ENCODE measurements at places on chromosomes 1 and 21.

- peak; percentile 23 for DNase-seq
Measured at GRCh38 chr21:44854664-44855446, 18.6 kb downstream of the PTTG1IP start.

GRCh38 chr1:193066606-193067005 is 7.2 kb downstream of the RO60 start:
- DNase-seq = no peak

DNA sequence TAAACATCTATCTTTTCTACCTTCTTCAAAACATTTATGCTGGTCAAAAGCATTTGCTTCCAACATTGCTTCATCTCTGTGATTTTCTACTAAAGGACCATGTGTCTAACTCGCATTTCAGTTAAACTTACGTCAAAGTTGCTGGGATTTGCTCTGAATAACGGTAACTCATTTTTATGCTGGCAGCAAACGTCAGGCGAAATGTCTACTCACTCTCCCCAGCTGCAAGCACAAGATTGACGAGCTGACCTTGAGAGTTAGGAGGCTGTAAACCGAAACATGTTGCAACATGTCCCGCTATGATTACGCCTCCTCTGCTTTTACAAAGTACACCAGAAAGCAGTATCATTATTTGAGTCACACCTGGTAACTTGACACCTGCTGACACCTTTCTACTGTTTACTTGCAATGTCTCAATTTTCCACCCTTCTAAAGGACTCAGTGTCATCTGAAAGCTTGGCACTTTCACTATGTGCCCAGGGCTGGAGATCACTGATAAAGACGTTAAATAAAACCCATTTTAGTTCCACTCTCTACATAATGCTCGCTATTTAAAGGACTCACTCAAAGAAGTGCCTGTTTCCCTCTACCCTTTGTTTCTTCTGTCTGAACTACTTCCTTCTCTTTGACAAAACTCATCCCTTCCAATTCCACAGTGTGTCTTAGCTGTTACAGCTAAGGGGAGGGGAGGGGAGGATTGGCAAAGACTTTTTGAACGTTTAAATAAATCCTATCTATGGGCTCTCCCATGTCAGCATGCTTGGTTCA is 111.9 kb downstream of the PTPN14 start:
- peak; percentile 25 for DNase-seq

DNA sequence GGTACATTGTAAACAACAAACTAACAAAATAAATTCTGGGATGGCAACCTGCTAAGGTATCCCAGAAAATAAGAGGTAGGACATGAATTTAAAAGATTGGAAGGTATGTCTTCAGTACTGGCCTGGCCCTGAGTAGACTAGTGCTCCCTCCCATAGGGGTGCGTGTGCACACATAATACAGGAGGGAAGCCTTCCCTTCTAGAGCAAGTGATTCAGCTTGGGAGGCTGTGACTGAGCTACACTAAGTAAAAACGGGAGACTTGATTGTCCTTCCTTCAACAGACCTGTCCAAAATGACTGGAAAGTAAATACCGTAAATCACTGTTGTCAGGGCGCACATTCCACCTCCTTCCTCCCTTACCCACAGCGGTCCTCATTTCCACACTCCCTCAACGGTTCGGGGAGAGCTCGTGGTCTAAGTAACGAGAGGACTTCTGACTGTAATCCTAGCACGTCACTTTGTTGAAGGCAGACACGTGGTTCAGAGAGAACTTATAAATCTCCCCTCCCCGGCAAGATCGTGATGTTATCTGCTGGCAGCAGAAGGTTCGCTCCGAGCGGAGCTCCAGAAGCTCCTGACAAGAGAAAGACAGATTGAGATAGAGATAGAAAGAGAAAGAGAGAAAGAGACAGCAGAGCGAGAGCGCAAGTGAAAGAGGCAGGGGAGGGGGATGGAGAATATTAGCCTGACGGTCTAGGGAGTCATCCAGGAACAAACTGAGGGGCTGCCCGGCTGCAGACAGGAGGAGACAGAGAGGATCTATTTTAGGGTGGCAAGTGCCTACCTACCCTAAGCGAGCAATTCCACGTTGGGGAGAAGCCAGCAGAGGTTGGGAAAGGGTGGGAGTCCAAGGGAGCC is at the start of gene TGFB2:
Gene TGFB2, plus strand, starts transcription at position 523 of the 859 bp plus-strand sequence. CDS start 1,366 bp downstream, outside the sequence.
- DNase-seq = no peak

GRCh38 chr1:187045371-187045770 is 216.6 kb downstream of the PLA2G4A start:
- DNase-seq = no peak

DNA sequence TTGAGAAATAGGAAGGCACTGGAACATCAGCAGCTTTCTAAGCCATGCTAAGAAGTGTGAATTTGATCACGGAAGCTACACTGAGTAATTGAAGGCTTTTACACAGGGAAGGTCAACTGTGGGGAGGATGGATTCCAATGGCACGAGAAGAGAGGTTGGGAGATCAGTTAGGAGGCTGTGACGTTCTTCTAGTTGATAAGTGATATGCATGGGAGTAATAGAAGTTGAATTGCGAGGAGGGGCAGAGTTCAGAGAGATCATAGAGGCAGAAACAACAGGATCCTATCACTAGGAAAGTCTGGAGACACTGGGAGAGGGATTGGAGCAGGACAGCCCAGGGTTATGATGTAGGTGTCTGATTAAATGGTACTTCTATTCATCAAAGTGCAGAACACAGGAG is 16.2 kb downstream of the LMOD1 start:
- no peak for DNase-seq

DNA sequence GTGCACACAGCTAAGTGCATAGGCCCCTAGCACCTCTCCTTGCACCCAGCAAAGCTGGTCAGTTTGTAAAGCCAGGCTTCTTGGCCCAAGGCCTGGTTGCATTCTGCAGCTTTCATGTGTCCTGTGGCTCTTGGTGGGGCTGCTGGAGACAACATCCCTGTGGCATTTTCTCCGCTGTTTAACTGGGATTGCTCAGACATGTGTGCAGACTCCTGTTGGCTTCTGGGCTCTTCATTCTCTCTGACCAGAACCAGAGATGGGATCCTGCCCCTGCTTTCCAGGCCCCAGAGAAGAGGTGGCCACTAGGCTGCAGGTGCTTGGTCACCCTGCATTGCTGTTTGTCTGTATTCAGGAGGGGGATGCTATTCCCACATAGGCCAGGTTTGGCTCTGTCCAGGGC is 50.8 kb downstream of the FAM78B start:
- no peak for DNase-seq

DNA sequence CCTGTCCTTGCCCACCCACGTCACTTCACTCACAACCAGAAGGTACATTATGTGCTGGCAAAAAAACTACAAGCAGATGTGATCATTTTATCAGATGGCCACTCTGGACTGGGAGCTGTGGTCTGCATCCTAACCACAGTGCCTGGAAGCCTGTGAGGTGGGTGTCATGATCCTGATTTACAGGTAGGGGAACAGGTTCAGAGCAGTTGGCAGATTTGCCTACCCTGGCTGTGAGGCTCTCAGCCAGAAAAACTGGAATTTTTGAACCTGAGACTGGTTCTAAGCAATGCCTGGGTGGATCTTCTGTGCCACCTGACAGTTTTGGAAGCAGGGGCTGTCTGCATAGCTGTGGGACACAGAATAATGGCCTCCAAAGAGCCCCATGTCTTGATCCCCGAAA is 150.8 kb downstream of the SYF2 start:
- no peak for DNase-seq

- no peak for DNase-seq
Measured at GRCh38 chr1:151963288-151963687, 30.4 kb downstream of the S100A10 start.

DNA sequence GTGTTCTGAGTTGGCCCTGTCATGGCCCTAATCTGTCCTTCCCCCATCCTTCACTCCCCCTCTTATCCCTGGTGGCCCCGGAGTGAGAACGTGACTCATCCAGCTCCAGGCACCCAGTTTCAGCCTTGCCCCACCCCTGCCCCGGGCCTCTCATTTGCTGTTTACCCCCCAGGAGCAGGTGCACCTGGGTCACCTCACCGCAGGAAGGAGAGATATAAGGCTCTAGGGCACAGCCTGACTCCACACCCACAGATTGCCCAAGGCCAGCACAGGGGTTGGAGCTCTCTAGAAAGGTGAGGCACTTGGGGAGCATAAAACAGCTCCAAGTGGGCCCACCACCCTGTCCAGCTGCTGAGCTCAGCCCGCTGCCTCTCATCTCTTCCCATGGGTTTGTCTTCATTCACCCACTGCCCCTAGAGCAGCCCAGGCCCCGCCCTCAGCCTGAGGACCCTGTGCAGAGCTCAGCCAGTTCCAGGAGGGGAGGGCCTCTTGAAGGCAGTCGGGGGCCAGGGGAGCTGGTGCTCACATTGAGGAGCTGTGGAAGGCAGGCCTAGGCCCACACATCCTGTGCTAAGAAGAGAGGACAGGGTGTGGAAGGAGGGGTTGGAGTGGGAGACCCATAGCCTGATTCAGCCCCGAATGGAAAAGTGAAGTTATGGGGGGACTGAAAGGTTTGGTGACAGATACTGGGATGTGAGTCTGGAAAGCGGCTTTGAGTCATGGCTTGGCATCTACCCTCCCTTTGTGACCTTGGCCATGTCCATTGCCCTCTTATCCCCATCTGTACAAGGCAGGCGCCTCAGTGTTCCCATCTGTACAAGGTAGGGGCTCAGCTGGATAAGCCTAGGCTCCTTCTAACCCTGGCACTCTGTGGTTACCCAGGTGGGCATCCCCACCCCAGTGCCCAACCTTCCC is 16.1 kb upstream of the GPR37L1 start:
- no peak for DNase-seq

- DNase-seq = no peak
Measured at GRCh38 chr1:160761046-160761445, 22.0 kb downstream of the SLAMF7 start.

DNA sequence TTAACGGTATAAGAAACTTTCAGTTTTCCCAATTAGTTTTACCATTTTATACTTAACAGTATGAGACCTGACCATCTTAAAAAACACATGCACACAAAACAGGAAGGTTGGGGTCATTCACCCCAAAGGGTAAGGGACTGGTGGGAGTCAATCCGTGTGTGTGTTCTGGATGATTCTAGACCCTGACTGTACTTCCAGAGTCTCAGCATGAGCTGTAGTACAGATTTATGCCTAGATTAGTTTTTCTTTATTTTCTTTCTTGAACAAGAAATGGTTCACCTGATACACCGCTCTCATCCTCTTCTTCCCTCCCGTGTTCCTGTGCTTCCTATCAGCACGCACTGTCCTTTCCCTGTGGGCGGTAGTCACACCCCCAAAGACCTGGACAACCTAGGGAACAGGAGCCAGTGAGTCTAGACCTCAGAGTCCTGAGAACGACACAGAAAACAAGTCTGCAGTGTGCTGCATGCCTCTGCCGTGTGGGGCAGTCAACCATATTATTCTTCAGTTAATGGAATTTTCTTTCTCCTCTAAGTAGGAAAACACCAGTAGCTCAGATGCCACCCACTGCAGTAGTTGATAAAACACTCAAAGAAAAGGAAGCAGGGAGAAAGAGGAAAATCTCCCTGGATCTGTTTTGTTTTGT is 38.9 kb upstream of the MRPS6 start:
- DNase-seq = no peak

DNA sequence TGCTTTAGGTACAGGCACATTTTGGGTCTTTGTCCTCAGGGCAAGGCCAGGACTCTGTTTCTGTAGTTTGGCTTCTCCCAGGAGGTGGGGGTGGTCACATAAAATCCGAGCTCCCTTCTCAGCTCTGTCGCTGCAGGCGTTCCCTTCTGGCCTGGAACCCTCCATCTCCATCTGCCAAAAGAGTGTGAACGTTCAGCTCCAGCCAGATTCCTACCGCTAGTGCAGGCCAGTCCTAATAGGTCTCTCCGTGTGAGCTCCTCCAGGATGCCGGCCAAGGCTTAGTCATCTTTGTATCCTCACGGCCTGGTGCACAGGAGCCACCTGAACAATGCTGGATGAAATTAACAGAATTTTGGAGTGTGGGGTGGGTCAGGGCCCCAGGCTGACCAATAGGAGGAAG is 19.9 kb upstream of the KCNA10 start:
- DNase-seq = no peak

DNA sequence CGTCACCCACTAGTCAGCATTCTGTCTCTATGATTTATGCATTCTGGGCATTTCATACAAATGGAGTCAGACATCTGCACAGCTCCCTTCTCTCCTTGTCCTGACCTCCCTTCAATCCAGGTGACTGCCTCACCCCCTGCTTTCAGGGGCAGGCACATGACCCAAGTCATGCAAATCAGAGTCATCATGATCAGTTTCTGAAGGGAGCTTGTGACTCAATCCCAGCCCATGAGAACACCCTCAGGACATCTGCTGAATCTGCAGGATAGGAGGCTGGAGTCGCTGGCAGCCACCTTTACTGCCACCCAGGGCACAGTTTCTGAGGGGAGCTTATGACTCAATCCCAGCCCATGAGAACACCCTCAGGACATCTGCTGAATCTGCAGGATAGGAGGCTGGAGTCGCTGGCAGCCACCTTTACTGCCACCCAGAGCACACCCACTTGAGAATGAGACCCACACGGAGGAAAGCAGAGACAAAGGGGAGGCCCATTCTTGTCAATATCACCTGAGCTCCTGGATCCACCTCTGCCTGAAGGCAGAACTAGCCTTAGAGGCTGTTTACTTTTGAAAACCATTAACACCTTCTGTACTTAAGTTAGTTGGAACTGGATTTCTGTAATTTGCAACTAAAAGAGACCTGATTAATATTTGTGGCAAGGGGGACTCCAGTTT is 62.3 kb upstream of the SLC25A33 start:
- no peak for DNase-seq

DNA sequence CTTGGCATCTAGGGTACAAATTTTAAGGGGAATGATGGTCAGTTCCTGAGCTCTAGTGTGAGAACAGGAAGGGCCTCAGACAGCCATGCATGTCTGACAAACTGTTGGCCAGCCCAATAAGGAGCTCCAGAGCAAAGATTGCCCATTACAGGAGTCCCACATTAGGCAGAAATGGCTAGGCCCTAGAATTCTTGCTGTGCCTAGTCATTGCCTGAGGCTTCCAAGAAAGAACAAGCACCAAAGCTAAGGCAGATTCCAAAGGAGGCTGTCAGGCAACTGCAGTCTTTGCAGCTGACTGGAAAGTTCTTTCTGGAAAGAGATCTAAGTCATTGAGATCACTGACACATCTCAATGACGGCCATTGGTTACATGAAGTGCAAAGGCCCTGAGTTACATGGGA is 3.9 kb upstream of the STIL start:
- no peak for DNase-seq

- no peak for DNase-seq
Measured at GRCh38 chr21:28986677-28987076, 6.0 kb downstream of the LTN1 start.

DNA sequence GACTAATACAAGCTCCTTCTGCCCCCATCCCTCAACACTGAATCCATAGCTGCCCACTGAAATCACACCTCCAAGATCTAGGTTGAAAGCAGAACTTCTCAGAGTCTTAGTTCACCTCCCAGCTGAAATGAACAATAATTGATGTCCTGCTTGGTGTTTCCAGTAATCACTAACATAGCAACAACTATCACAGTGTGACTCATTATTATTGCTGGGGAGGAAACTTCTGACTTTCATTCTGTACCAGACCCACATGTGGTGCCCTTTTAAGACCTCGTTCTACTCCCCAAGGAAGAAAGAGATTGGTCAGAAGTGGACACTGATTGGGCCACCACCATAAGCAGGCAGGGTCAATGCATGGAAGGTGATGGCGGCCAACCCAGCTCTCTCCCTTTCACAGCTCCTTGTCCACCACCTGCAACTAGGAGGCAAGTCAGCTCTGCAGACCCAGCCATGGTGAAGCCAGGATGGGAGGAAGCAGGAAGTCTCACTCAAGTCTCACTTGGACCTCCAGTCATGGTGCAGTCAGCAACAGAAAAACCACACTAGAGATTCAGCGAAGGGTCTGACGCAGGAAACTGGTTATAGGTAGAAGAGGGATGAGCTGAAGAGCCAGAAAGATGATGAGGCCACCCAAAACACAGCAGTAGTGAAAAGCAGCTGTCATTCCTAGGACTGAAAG is 720.2 kb downstream of the PTPRU start:
- no peak for DNase-seq

- peak; percentile 39 for DNase-seq
Measured at GRCh38 chr1:151944126-151944856, 35.0 kb upstream of the THEM4 start.

Data from CD4-positive, alpha-beta T cell treated with Interleukin-4 for 1 hour (primary cell).